ENCODE measurements at places on chromosomes 11 and 22. TPM values are rescaled to one million over a fixed set of nuclear protein-coding genes. Genes with fewer than 3 reads are reported as not detected.
A peak's percentile ranks its signal among the peaks of the same experiment; 100 is the strongest.

GRCh38 chr11:76634886-76635285, 35.7 kb downstream of the LRRC32 start:
- DNase-seq, result no peak

- DNase-seq, result peak; percentile 95
Observed at GRCh38 chr22:17199003-17199731, 20.1 kb downstream of the ADA2 start.

DNA sequence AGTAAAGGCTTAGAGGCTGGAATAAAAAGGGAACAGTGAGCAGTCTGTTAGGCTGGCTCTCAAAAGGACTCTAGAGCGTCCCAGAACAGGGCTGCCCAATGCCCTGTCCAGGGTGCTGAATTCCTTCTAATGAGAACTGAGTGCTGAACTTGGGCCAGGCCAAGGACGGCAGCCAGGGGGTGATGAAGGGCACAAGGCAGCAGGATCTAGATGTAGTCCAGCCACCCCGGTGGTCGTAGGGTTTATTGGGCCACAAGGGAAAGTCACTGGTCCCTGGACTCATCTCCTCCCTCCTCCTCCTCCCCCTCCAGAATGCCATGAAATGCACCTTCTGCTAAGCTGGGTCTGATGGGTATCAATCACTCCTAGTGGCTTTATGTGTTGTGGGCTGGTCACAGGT, 19.2 kb downstream of the NPTXR start:
- no peak for DNase-seq

- no peak for DNase-seq
Observed at GRCh38 chr11:71248656-71249055, 3.7 kb downstream of the SHANK2 start.

- no peak for DNase-seq
Observed at GRCh38 chr11:119533462-119533861, 110.5 kb upstream of the THY1 start.

DNA sequence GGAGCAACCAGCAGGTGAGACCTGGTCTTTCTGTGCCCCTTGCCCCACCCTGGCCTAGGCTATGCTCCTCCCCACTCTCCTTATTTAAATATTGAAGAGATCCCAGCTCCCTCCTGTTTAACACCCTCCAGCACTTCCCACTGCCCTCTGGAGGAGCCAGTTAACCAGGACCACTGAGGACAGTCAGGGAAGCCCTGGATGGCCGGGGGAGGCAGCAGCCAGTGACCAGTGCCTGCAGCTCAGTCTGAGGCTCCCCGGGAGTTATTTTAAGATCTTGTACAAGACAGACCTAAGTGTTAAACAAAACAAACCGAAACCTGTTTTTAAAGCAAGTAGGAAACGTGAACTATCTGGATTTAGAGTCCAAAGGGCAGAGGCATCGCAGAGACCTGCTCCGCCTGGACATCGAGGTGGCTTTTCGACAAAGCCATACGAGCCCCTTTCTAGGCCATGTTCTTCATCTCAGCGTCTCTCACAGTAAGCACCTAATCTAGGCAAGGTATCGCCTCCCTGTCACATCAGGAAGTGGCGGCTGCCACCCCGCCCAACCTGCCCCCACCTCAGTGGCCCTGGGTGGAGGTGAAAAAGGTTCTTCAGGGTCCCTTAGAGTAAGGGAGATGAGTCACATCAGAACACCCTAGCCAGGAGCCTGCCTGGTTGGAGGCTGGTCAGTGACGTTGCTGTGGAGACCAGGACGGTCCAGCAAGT, 35.2 kb downstream of the TRMU start:
- DNase-seq, result no peak

DNA sequence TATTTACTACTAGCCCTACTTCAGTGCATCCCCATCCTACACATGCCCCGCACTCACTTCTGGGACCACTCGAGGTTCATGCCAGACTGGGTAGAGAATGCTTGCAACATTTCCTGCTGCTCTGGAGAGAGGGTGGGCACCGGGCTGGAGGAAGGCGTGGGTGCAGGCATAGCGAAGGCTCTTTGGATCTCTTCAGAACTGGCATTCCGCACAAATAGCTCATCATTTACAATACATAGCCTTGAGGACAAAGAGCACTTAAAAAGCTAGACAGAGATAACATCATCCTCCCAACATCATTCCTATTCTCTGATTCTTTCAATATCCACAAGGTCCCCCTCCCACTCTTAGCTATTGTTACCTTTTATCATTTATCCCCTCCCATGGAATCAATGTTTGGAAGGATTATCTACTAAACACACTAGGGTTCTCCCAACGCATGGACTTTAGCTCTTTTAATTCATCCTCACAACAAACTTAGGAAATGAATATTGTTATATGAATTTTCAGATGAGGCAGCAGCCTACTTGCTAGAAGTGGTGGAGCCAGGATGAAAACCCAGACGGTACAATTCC, 2.5 kb upstream of the TMEM223 start:
- DNase-seq, result no peak

The DLG2 gene
- total RNA-seq, result 13.7 TPM
